ENCODE measurements at places on chromosomes 7 and 10. TPM values are rescaled to one million over a fixed set of nuclear protein-coding genes. Genes with fewer than 3 reads are reported as not detected.

GRCh38 chr7:32224276-32224675, 154.1 kb upstream of the PDE1C start:
- no peak for DNase-seq

DNA sequence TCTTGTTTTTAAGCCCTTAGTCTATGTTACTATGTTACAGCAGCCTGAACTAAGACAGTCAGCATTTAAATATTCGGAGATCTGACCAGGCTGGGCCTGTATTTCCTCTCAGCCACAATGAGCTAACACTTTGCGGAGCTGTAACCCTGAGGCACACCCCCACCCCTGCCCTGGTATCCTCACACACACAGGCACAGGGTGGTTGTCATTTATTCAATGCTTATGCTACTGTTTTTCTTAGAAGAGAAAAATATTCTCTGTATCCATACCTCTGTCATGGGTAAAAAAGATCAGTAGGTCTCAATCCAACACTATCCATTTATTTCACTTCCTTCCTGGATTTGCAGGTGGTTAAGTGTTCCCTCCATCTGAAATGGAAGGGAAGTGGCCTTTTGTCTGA, 80.3 kb upstream of the TRIL start:
- DNase-seq = no peak

DNA sequence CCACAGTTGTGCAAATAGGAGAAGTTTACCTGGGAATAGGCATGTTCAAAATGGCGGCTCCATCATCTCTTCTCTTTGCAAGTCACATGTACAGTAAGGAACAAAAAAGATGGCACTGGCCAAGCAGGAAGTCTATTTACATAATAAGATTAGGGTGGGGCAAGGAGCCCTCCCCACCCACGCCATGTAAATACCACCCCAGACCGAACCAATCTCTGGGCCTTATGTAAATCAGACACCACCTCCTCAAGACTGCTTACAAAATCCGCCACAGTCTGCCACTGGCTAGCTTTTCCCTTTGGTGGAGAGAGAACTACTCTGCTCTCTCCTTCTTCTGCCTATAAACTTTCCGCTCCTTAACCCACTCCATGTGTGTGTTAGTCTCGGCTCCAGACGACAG, 1496.3 kb downstream of the REEP3 start:
- no peak for DNase-seq

DNA sequence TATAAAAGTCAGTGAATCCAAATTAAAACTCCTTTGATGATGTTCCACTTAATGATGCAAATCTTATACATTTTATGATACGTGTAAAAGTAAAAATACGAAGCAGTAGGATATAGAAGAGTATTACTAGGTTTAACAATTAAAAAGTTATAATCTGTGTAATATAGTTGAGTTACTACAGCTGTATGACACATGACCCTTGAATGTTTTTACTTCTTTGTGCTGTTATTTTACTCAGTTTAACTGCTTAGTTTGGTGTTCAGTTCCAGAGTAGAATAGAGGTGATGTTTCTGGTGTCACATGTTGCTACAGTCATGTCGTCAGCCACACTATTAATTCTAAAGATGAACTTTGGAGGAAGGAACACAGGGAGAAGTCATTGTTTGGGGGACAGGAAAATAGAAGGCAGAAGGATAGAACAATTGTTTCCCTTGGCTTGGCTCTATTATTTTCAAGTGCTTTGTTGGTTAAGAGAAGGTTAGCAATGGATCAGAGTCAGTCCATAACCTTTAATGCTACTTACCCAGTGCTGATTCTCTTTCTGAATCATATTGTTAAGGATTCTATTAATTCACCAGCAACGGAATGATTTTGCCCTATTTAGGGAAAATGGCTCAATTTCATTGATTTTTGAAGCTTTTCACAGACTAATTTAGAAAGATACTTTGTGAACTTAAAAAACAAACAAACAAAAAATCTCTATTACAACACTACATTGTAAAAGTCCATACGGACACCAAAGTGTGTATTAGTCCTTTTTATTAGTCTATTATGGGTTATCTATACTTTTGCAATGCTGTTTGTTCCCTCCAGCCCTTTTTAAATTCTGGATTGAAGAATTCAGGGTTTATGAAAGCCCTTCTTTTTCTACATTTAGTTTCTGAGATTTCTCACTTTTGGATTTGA, 73.4 kb downstream of the CPED1 start:
- DNase-seq = no peak

DNA sequence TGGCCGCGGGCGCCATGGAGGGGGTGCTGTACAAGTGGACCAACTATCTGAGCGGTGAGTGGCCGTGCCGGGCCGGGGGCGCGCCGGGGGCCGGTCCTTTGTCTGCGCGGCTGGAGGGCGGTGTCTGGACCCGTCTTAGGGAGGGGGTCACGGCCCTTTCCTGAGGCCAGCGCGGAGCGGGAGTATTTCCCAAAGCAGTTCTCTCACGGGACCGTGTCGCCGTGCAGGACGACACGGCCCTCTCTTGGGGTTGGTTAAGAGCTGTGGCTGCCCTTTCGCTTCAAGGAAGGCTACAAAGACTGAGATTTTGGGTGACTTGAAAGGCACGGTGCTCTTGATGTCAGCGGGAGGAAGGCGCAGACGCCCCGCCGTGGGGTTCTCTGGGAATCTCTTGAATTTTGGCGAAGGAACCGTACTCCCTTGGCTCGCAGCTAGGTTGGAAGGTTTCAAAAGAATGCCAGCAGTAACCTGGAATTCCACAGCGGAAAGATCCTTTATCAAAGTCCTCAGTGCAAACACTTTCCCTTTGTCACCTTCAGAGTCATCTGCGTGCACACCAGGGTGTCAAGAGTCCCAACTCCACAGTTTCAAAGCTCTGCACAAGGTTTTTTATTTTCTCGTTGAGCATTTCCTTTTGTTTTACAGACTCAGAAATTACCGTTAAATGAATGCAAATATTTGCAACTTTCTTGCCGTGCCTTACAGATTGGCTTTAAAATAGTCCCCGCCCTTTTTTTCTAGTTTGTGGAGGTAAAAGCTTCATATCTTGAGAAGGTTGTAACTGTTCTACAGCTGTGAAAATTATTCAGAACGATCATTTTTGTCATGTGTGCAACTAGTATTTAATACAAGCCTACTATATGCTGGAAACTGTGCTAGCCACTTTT, 780 bp downstream of the PLEKHA8 start:
- DNase-seq = no peak

GRCh38 chr10:110733218-110733952, 89.2 kb downstream of the RBM20 start:
- DNase-seq = no peak

Gene TRIM50
- not detected for polyA plus RNA-seq
